GM23248 (cell line): ENCODE measurements at places on chromosomes 13 and 19. TPM values are rescaled to one million over a fixed set of nuclear protein-coding genes. Genes with fewer than 3 reads are reported as not detected.
A peak's percentile ranks its signal among the peaks of the same experiment; 100 is the strongest.

DNA sequence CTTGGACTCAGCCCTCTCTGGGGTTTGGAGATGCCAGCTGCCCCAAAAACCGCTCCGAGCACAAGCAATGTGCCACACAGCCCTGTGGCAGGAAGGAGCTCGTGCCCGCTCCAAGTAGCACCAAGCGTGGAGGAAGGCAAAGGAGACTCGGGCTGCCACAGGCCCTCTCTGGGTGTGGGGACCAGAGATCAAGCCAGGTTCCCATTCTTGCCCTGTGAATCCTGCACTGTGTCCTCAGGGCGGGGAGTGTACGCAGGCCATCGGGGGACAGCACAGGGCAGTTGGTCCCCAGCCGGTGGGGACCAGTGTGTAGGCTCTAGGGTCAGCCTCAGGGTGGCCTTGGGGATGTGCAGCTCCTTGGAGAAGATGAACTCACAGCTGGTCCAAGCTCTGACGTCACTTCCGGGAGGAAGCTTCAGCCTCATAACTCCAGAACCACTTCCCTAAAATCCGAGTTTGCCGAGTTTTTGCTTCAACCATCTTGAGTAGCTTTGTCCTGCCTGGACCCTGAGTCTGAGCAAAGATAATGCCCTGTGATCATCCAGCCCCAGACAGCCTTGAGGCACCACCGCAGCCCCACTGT, 9.3 kb upstream of the CPAMD8 start:
- 0 out of 2 replicates have a peak, but pooled peaks cover 10% of the 10 kb centered on the region for H3K27me3 ChIP-seq
- DNase-seq, result peak; percentile 12
- H3K27ac ChIP-seq, result no peak overlapping the region
- no peaks in the 10 kb centered on the region for H3K36me3 ChIP-seq

GRCh38 chr13:69168436-69168835, 939.2 kb upstream of the ATXN8OS start:
- H3K27me3 ChIP-seq, result no peaks in the 10 kb centered on the region
- H3K4me3 ChIP-seq, result no peak overlapping the region
- no peak for DNase-seq
- no peak overlapping the region for H3K27ac ChIP-seq

GRCh38 chr19:41671486-41671885, 16.6 kb downstream of the CEACAM7 start:
- no peaks in the 10 kb centered on the region for H3K4me1 ChIP-seq
- H3K27ac ChIP-seq, result no peak overlapping the region
- no peaks in the 10 kb centered on the region for H3K36me3 ChIP-seq
- no peak for DNase-seq

DNA sequence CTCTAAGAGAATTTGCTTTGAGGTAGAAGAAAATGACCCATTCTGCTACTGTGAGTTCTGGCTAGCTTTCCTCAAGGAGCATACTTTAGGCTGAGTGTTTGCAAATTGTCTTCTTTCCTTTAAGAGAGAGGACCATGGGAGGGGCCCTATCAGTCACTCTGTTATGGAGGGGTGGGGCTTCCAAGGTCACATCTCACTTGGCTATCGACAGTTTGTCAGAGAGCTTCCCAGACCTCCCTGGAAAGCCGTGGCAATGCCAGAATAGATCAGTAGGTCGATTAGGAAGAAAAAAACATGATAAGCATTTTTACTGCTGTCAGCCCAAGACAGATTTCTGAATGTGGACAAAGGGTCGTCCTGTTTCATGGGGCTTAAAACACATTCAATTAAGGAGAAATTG, 93.3 kb downstream of the OXGR1 start:
- no peaks in the 10 kb centered on the region for H3K27me3 ChIP-seq
- no peaks in the 10 kb centered on the region for H3K4me1 ChIP-seq
- no peak for DNase-seq
- no peaks in the 10 kb centered on the region for H3K36me3 ChIP-seq
- no peak overlapping the region for H3K27ac ChIP-seq
- H3K4me3 ChIP-seq, result no peak overlapping the region

Gene ZNF649
- polyA plus RNA-seq, result 5.4 and 5.8 TPM in 2 replicates
